ENCODE measurements at places on chromosomes 2 and 18.

- DNase-seq: peak; percentile 71
Observed at GRCh38 chr2:172734711-172735581, 699 bp upstream of the RAPGEF4 start.

DNA sequence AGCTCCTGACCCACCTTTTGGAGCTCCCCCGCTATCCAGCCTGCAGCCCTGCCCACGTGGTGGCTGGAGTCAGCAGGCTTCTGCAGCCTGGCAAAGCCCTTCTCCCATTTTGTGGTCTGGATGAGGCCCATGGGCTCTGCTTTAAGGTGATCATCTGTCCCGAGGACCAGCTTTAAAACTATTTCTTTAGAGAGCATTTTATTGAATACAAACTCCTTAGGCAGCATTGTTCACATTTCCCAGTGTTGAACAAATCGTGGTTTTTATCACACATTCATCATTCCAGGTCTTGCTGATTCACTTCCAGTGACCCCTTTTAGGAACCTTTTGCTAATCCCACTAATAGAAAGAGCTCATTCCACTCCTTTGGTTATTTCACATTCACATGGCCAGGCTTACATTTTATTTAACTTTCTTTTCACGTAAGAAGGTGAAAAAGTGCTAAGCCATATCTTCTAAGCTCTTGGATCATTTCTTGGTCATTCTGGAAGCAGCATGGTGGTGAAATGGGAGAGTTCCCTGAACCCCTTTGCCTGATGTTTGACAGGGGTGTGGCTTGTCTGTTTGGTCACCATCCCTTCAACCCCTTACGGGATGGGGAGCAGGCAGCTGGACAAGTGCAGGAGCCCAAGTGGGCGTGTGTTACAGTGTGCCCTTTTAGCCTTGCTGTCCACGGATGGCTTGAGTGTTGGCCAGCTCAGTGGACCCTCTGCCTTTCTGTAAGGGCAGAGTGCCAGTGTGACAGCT, 80.4 kb upstream of the RAPGEF4 start:
- no peak for DNase-seq

GRCh38 chr2:75170889-75171288, 28.4 kb downstream of the TACR1 start:
- DNase-seq: no peak

DNA sequence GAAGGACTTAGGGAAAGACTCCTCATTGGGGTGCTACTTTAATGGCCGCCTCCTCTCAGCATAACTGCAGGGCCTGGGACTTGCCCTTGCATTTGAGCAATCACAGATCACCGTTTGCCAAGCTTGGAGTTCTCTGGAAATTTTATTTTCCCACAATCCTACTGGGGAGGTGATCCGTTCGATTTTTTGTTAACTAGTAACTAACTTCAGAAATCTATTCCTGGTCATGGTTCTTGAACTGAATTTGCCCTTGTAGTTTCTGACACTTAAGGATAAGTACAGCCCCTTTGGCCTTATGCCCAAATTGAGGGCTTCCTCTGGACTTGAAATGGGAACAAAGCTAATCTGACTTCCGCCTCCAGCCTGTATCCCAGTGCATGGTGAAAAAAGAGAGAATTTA, 60.5 kb upstream of the ST3GAL5 start:
- DNase-seq: no peak

DNA sequence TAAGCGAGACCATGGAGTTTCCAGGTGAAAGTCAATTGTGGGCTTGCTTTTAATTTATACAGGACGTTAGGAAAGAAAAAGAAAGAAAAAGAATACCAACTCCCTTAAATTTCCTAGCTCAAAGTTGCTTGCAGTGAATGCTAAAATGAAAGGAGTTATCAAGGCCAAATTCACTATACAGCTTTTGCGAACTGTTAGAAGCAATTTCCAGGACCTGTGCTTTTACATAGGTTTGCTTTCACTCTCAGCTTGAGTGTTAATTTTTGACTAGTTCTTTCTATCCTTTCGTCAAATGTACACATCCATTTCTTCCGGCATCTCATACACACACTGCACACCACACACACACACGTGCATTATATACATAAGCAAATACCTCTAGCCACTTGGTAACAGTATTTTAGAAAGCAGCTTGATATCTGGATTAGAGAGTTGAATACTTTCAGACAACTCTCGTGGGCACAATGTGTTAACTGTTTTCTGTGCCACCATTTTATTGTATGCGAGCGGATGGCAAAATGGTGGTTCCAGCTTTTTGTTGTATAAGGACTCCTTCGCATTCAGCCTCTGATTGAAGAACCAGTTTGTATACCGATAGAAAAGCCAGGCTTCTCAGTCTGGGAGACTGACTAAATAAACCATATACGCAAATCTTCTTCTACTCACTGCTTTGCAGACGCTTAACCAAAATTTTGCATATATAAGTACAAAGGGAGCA, 381.8 kb downstream of the MTX2 start:
- no peak for DNase-seq

- no peak for DNase-seq
Observed at GRCh38 chr2:60764736-60765534, 8.9 kb downstream of the PAPOLG start.

GRCh38 chr18:36303211-36303844, 5.8 kb downstream of the FHOD3 start:
- DNase-seq: no peak

GRCh38 chr2:64145714-64146113, 1.5 kb upstream of the PELI1 start:
- no peak for DNase-seq

- DNase-seq: peak; percentile 11
Observed at GRCh38 chr2:193868833-193869232, 1674.1 kb upstream of the TMEFF2 start.

- DNase-seq: no peak
Observed at GRCh38 chr2:42359965-42360483, 993 bp downstream of the COX7A2L start.

DNA sequence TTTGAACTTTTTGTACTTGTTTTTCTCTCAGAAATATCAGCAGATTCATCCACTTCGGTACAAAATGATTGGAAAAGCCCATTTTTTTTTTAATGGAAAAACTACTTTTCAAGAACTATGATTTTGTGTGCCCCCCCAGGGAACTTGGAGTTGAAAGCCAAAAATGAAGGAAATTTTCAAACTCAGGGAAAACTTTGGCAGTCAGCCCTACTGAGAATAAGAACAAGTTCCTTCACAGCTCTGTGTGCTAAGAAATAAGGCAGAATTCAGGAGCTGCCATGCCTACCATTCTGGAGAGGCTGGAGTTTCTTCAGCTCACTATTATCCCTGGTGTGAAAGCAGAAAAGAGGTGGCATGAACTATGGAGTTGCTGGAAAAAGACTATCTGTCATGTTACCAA, 226.0 kb upstream of the SLC35G4 start:
- DNase-seq: no peak

DNA sequence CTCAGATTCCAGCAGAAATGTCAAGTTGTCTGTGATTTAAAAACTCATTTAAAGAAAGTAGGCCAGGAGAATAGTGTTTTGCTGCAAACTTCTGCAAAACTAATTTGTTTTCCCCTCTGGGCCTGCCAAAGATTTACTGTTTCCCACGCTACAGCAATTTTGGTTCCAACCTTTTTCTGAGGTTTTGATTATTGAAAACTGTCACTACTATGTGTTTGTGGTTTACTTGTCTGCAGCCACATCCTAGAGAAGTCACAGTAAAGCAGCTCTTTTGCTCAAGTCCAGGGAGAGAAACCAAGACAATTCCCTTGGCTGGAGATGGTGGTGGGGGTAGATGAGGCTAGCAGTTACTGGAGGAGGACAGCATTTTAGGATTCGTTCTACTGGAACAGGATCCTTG, 12.8 kb downstream of the IL1R2 start:
- no peak for DNase-seq

- DNase-seq: no peak
Observed at GRCh38 chr2:15158532-15158931, 402.6 kb downstream of the NBAS start.

GRCh38 chr18:57794951-57795728, 8.0 kb downstream of the ATP8B1 start:
- no peak for DNase-seq

DNA sequence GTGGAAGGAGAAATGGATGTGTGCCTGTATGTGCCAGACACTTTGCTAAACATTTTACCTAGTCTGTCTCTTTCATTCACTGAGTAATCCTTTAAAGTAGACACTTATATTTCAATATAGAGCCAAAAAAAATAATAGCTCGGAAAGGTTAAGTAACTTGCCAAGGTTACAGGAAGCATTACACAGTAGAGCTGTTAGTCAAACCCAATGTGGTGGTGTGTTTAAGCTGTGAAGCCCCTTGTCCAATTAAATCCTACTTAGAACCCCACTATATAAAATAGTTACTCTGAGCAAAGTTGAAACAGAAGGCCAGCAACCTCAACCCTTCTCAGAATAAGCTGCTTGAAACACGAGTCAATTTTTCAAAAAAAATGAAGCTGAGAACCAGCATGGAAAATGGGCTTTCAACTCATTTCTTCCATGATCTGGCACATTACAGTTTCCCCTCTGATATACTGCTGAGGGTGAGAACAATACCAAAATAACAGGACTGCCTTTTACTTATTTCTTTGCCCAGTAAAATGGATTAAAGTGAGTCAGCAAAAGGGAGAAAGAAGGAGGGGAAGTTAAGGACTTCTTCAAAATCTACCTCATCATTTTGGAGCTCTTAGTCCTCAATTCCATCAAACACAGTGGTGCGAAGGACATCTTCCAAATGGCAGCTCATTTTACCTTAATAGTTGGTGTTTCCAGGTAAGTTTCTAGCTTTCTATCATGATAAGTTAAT, 7.9 kb downstream of the RDH14 start:
- DNase-seq: no peak

- no peak for DNase-seq
Observed at GRCh38 chr2:39407516-39408296, 29.4 kb downstream of the MAP4K3 start.

DNA sequence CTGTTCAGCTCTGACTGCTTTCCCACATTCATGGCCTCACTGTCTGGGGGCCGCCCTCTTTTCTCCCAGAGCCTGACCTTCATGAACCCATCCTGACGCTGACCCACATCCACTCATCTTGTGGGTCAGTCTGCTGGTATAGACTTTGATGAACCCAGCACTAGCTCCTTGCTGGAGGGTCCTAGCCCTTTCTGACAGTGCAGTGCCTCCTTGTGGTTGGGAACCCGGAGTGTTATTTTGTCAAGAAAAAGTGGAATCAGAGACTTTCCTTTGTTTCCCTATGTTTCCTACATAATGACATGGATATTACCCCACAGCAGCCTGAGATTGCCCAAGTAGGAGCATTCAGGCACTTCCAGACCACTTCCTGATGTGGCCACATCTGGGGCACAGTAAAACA, 19.3 kb upstream of the OSR1 start:
- DNase-seq: no peak

DNA sequence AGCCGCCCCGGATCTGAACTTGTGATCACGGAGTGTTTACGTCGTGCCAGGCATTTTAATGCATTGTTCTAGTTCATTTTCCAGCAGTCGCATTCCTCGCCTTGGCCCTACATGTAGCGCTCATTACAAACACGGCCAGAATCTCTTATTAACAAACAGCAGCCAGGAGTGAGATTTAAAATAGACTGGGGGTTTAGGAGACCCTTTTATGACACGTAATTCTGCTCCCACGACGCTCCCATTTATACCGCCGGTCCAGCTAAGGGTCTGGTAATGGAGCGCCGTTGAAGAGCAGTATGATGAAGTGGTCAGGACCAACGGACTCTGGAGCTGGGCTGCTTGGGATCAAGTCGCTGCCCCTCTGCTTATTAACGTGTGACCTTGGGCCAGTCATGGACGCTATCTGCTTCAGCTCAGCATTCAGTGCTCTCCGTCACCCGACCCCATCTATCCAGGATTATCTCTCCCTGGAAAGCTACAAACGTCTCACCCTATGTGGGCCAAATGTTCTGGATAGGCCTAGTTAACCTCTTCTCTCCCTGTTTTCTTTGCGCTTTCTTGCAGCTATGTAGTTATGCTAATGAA, 745 bp downstream of the MSH2 start:
- DNase-seq: no peak

DNA sequence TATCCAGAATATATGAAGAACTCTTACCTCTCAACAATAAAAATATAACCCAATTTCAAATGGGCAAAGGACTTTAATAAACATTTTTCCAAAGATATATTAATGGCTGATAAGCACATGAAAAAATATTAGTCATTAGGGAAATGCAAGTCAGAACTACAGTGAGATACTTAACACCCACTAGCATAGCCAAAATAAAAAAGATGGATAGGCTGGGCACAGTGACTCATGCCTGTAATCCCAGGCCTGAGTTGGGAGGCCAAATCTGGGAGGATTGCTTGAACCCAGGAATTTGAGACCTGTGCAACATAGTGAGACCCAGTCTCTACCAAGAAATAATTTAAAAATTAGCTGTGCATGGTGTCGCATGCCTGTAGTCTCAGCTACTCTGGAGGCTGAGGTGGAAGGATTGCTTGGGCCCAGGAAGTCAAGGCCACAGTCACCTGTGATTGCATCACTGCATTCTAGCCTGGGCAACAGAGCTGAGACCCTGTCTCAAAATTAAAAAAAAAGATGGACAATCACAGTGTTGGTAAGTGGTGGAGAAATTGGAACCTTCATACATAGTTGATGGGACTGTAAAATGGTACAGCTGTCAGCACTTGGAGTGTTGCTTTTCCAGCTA, 25.1 kb downstream of the MARCHF7 start:
- DNase-seq: no peak

- DNase-seq: no peak
Observed at GRCh38 chr2:241020201-241020600, 21.8 kb downstream of the SNED1 start.

DNA sequence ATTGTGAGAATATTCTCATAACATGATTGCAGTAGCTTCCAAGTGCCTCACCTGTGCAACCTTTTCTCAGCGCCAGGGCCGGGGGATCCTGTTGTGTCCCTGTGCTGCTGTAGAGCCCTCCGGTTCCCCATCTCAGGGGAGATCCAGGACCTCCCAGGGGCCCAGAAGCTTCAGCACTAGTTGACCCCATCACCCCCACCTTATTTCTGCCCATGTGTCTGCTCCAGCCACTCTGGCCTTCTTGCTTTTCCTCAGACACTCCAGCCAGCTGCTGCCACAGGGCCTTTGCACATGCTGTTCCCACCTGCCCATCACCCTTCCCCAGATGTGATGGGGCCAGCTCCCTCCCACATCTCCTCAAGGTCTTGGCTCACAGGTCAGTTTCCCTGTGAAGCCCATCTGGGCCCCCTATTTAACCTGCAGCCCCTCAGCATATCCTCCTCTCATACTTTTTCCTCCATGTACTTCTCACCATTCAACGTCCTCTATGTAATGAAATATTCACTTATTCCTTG, 226.5 kb downstream of the SEPTIN10 start:
- DNase-seq: no peak

- no peak for DNase-seq
Observed at GRCh38 chr18:23938043-23938756, 76.4 kb upstream of the TTC39C start.

DNA sequence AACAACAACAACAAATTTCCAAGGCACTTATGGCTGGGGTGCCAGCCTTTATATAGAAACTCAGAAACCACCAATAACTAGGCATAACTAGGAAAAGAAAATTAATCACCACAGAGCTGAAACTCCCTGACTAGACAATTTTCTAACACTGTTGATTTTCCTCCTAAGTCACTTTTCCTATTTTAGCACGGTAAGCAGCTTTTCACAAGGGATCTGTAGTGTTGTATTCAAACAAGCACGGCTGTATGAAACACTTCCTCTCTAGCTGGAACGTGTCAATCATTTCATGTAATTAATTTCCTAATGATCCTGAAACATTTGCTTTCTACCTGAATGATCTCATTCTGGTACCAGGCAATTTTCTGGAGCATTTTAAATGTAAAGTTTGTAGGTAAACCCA, 645.0 kb downstream of the IRS1 start:
- no peak for DNase-seq

GRCh38 chr2:151808258-151809072, 19.8 kb downstream of the ARL5A start:
- DNase-seq: no peak
